Activated naive CD4-positive, alpha-beta T cell treated with Interleukin-2 at 50 U/mL for 16 hours (primary cell): ENCODE measurements at places on chromosomes 16 and 17.

DNA sequence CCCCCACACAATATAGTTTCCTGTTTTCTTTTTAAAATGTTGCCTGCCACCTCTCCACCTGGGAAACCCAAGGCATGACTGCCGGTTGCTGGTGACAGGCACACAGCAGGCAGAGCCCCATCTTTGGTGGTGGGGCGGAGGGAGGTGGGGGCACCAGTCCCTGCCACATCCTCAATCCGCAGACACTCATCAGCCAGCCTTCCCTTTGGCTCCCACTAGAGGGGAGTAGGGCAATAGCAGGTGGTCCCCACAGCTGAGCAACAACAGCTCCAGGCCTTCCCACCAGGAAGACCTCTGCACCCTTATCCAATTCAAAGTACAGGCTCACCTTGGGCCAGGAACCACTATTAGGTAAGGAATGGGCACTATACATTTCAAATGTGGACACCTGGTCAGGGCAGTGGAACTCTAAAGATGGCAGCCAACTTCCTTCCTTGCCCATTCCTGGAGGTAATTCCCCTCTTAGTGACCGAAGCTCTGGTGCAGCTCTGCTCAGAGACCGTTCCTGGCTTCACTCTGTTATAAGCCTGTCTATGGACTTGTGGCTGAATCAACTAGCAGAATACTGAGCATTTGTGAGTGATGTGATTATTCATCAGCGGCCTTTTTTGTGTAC lies 13.9 kb downstream of the RECQL5 start:
- DNase-seq: no peak

DNA sequence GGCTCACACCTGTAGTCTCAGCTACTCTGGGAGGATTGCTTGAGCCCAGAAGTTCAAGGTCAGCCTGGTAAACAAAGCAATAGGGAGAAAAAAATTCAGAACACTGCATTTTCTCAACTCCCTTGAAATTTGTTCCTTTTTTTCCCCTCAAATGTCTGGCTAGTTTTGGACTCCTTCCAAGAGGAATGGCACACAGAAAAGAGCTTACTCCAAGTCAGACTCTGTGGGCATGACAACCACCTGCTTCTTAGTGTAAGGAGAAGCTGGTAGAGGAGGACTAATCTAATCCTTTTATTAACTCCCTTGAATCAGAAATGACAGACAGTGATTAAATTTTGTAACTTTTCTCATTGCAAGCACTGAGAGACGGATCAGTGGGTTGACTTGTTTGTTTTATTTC lies 27.9 kb upstream of the HYDIN start:
- no peak for DNase-seq

DNA sequence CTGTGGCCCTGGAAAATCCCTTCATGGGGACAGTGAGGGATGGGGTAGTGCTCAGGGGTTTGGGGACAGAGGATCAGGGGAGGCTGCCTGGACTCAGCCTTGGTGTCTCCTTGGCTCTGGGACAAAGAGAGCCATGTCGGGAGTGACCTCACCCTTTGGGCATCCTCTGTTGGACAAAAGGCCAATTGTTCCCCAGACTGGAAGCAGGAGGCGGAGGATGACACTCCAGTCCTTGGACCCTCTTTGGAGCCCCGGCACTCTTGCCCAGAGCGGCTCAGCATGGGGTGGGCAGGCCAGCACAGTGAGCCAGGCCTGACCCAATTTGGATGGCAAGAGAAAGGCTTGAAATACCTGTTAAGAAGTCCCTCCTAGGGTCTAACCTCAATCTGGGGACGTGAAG lies 39.4 kb upstream of the PHB1 start:
- no peak for DNase-seq

GRCh38 chr16:66262253-66263167 lies 104.0 kb upstream of the CDH5 start:
- DNase-seq: no peak

GRCh38 chr17:56754523-56755208 lies 79.1 kb downstream of the C17orf67 start:
- DNase-seq: no peak

DNA sequence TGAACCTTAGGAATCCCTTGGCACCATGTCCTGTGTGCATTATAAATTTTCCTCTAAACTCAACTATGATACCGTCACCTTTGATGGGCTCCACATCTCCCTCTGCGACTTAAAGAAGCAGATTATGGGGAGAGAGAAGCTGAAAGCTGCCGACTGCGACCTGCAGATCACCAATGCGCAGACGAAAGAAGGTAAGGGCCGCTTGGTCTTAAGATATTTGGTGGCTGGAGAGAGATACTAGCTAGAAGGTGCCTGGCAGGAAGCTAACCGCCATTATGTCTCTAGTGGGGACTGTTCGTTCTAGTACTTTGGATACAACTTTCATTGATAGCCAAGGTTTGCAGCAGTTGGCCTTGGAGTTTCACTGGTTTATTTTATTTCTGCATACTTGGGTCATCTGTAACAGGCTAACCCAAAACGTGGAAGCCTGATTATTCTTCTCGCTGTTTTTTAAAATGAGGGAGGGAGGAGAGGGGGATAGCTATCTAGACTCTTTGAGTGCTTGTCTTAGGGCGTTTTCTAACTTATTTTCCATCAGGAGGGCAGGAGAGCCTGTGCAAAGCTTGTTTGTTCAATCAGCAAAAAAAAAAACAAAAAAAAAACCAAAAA lies 1.3 kb downstream of the RBBP6 start:
- peak; percentile 10 for DNase-seq

GRCh38 chr16:78925083-78925767 lies 675.3 kb downstream of the MAF start:
- DNase-seq: peak; percentile 46

- peak; percentile 11 for DNase-seq
Observed at GRCh38 chr16:25051406-25052150, 36.4 kb upstream of the ARHGAP17 start.
